ENCODE measurements at places on chromosomes 1 and 21.

DNA sequence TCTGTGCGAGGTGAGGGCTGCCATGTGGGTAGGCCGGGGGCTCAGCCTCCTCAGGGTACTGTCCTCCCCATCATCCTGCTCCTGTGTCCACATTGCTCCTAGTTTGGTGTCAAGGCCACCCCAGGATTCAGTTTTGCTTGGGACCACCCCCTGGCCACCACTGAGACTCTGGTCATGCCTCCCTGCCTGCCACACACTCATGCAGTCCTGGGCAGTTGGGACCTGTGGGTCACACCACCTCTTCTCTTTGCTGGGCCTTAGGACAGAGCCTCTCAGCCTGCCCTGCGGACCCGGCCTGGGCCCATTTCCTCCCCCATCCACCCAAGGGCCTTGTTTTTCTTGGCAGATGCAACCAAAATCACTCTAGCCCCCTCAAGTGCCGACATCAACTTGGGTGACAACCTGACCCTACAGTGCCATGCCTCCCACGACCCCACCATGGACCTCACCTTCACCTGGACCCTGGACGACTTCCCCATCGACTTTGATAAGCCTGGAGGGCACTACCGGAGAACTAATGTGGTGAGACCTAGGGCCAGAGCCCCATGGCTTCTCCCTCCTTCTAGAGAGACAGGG, 19.4 kb downstream of the TMEM81 start:
- DNase-seq = no peak

DNA sequence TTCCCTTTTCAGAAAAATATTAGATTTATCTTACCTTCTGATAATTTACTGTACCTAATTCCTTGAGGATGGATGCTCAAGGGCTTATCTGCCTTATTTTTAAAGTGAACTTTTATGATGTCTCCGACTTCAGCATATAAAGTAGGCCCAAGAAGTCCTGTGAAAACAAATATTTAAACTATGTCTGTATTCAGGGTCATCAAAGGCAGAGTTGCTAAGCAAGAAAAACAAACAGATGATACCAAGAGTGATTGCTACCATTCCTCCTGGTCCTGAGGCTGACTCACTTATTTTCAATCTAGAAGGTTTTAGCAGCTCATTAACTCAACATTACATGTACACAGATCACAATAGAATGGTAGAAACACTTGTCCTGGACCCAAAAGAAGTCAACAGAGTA, 14.1 kb downstream of the F5 start:
- peak; percentile 12 for DNase-seq

DNA sequence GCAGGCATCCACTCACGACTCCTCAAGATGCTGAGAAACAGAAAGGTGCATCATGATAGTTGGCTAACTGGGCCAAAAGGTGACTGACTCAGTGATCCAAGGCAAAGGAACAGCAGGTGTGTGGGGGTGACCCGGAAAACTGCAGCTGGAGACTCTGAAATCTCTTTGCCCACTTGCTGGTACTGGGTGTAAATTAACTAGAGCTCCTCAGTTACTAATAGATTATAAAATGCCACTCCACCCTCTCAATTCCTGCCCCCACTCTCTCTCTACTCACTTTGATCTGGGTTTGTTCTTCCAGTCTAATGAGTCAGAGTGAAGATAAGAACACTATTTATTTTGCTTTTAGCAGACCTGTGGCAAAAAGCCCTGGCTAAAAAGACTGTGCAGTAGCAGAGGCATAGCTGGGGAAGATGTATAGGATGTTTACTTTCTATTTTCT, 7.2 kb upstream of the PIGC start:
- DNase-seq = peak; percentile 18

DNA sequence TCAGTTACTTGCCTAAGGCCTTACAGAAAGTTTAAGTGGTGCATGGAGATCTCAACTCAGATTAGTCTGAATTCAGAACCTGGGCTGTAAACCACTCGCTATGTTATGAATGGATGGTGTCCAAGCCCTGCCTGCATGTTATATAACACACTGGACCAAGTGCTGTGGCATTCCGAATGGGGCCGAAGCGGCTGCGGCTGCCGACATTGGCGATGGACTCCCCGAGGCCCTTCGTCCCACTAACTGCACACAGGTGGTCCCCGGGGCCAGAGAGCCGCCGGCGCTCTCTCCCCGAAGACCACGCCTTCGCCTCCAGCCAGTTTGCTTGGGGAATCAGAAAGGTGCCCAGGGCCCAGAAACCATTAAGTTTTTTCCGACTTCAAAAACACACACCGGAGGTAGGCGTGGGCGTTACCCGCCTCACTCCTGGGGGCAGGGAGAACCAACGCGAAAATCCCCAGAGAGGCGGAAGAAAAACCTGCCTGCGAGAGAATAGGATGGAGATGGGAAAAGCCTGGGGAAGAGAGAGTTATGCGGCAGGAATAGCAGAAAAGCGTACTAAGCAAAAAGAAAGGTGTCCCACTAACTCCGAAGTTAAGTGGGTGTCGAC, 579 bp upstream of the TENT5C start:
- DNase-seq = no peak

GRCh38 chr1:12167493-12168429, 970 bp downstream of the TNFRSF1B start:
- no peak for DNase-seq

- no peak for DNase-seq
Observed at GRCh38 chr1:61362351-61362750, 280.0 kb downstream of the NFIA start.

- peak; percentile 55 for DNase-seq
Observed at GRCh38 chr1:242454262-242455051, 70.0 kb downstream of the PLD5 start.

GRCh38 chr1:147539122-147539575, 2.2 kb upstream of the BCL9 start:
- peak; percentile 92 for DNase-seq

DNA sequence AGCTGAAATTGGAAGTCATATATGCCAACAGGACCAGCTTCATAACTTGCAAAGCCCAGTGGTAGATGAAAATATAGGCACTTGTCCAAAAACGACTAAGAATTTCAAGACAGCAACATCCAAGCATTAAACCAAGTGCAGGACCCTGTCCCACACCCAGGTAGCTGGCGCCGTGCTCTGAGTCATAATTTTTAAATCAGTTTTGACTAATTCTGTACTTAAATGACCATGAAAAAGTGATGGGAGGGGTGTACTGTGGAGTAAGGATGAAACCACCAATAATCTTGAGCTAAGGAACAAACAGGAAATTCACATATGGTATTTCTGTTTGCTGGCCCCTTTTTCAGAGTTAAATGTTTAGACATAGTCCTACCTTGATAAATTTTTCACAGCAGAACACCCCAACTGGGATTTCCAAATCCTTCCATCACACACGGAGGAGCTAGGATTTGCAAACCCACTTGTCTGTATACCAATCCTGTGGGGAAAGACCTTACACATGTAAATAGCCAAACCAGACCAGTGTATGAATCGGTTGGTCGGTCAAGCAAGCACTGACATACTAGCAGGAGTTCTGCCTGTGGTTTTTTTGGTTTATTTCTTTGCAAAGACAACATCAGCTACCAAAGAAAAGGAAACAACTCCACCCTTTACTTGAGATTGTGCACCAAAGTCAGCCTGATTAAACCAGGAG, 235.7 kb upstream of the RAB4A start:
- DNase-seq = no peak

GRCh38 chr1:114728553-114728952, 12.0 kb upstream of the NRAS start:
- no peak for DNase-seq

DNA sequence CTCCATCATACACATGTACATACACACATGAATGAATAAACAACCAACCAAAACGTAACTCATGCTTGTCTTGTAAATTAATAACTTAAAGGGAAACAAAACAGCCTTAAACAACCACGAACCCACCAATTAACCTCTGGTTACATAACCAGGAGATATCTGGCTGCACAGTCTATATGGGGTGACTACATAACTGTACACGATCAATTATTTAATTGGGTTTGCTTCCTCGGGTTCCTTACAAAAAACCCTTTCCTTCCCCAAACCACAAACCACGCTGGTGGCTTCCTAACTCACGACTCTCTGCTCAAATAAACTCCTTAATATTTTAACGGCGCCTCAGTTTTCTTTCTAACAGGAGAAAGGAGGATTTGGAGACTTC, 744 bp downstream of the ZNF670 start:
- no peak for DNase-seq

GRCh38 chr1:85344256-85344694, 67.8 kb upstream of the BCL10 start:
- peak; percentile 50 for DNase-seq

GRCh38 chr21:42851812-42852665, 27.3 kb downstream of the WDR4 start:
- no peak for DNase-seq

GRCh38 chr1:113617438-113618141, 141.7 kb downstream of the PHTF1 start:
- DNase-seq = peak; percentile 32

DNA sequence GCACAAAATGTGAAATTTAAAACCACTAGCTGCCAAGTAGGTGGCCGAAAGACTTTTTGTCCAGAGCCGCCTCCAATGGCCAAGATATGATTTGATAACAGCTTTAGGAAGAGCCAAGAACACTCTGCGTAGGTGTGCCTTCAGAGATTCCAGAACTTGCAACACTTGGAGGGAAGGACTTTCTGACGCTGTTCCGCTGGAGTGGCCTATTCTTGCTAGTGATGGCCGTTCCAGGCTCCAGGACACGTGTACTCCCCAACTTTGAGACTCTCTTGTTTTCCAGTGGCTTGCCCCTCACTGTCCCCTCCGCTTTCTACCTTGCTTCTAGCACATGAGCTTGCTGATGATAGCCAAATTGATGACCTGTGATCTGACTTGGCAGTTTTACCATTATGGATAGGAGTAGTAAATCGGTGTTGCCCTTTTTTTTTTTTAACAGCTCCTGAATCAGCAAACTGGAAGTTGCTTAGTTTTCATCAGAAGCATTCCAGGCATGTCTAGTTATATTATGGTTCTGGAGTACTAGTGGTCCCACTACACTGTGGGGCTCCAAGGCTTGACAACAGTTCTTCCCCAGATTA, 1.0 kb downstream of the PRDX6 start:
- peak; percentile 71 for DNase-seq

DNA sequence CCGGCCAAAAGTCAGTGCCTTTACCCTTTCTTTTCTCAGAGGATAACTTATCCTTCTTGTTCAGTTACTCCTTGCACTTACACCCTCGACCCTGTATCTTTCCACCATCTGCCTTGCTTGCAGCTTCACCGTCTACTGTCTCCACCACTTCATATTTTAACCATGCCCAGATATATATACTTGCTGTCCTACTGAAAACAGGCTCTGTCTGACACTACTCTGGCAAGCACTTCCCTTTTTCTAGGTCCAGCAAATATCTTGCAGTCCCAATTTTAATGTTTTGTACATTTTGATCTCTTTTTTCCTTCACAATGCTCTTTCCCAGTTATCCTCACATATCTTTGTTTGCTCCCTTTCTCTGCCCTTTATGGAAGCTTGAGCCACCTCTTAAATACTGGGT, 308.6 kb downstream of the TPR start:
- DNase-seq = no peak

DNA sequence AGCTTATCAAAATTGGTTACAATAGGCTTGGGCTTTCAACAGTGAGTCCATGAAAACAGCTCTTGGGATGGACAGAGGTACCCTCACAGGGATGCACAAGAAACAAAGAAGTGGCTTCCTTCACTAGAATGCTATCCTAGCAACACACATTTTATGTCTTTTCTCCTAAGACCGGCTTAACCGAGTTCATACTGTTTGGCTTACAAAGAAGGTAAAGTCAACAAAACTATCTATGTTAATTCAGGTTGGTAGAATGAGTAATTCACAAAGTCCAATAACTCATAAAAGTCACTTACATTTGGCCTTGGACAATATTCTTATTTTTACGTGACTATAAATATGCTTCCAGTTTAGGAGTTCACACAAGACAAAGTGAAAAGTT, 9.0 kb downstream of the ERG start:
- DNase-seq = no peak

GRCh38 chr1:66933887-66934700, 9.3 kb downstream of the MIER1 start:
- no peak for DNase-seq

DNA sequence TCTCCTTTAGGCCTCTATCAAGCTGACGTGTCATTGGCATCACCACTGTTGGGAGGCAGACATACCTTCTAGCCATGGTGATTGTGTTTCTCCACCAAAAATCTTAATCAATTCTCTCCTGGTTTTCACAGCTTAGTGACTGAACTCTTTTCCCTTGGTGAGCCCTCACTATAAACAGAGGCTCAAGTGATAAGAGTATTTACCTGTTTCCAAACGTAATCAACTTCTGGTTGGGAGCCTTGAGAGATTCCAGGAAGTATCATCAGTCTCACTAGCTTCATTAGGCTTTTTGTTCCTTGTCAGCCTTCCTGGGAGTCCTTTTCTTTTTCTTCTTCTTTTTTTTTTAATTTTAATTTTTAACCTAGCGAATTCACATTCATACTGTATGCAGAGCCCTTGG, 33.8 kb upstream of the KCNQ4 start:
- DNase-seq = no peak

DNA sequence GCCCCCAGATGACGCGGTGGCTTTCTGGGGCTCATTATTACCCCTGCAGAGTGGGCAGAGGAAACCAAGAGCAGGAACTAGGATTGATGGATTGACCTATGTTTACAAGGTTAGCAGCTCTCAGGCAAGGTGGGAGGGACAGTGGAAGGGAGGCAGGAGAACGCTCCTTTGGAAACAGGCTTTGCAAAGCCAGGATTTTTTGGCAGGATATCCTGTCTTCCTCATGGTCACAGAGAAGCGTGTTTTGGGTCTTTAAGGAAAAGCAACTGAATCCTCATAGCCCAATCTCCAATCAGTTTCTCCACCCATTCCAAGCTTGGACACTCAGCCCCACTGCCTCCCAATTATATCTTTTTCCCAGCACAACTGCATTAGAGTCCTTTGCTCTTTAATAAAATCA, 105.6 kb upstream of the SOD1 start:
- DNase-seq = no peak

DNA sequence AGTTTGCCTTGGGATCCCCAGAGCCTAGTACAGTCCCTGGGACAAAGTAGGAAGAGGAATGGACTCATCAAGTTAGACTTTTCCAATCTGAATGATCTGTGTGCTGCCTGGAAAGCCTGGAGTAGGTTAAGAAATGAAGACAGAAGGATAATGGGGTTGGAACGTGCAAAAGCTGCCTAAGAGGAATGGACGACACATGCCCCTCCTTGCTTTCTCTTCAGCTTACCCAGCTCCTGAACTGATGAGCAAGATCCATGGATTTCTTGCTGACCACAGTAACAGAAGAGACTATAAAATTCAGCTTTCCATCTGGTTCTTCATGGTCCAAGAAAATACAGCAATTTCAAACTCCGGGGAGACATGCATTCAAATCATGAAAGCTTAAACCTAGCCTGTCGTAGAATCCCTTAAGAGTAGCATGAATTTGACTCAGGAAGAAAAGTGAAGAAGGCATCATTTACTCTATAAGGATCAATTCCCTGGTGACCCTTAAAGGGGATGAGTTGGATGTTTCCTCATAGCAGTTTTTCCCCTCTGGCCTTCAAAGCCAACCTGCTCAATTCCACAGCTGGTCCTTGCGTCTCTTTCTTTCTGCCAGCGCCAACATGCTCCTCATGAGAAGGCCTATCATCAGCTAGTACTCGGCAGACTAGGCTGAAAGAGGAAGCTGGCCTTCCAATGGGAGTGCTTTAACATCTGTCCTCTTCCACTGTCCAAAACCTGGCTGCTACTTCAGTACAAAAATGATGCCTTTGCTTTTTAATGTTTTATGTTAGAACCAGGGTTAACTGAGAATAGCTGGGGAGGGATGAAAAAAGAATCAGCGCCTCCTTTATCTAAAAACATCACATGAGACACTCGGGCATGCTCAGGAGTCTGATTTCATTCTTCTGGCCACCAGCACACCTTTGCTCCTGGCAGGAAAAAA, 5.7 kb upstream of the PEF1 start:
- DNase-seq = no peak

All from LHCN-M2 (cell line).